ENCODE measurements at places on chromosomes 2 and 18.

GRCh38 chr2:239064891-239065290 lies 217.0 kb downstream of the TWIST2 start:
- no peaks in the 10 kb centered on the region for H3K4me1 ChIP-seq

DNA sequence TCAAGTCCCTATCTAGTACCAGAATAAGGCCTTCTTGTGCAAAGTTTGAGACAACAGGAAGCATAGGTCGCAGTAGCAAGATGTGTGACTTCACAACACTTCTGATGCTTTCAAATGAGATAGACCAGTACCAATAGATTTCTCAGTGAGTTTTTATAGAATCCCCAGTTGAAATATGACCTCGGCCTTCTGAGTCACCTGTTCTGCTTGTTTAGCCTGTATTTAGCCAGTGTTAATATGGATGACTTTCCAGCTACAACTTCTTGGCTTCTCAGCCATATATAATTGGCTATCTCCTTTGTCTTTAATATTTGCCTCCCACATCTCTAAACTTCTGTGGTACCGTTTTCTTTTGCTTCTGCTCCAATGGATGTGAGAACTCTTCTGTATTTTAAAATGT lies 113.8 kb downstream of the KYNU start:
- DNase-seq = no peak
- peaks cover 6% of the 10 kb centered on the region for H3K27me3 ChIP-seq
- H3K4me3 ChIP-seq = no peak overlapping the region
- H3K27ac ChIP-seq = no peak overlapping the region

DNA sequence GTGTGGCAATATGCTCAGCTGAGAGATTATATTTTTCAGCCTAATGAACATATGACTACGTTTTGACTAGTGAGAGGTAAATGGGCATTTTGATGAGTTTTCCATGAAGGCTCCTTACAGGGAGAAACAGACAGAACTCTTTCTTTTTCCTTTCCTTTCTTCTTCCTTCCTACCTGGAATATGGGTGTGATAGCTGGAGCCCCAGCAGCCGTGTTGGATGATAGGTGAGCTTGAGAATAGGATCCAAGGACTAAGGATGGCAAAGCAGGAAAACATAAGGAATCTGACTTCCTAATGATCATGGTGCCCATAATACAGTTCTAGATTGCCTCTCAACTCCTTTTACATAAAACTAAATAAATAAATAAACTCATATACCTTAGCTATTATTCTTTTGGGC lies 124.0 kb downstream of the MAIP1 start:
- H3K27me3 ChIP-seq = peaks cover 4% of the 10 kb centered on the region
- H3K4me1 ChIP-seq = no peaks in the 10 kb centered on the region
- no peaks in the 10 kb centered on the region for H3K36me3 ChIP-seq

GRCh38 chr18:64692826-64693225 lies 543.9 kb upstream of the LINC00305 start:
- DNase-seq = no peak
- H3K27ac ChIP-seq = no peak overlapping the region
- no peaks in the 10 kb centered on the region for H3K4me1 ChIP-seq
- H3K36me3 ChIP-seq = no peaks in the 10 kb centered on the region

- no peak for DNase-seq
- H3K4me3 ChIP-seq = no peak overlapping the region
- peaks cover 29% of the 10 kb centered on the region for H3K4me1 ChIP-seq
- H3K36me3 ChIP-seq = no peaks in the 10 kb centered on the region
- H3K27ac ChIP-seq = no peak overlapping the region
Observed at GRCh38 chr2:84899304-84900204, 5.9 kb upstream of the TMSB10 start.

GRCh38 chr2:239770246-239770639 lies 254.9 kb downstream of the NDUFA10 start:
- H3K36me3 ChIP-seq = no peaks in the 10 kb centered on the region
- no peak for DNase-seq

DNA sequence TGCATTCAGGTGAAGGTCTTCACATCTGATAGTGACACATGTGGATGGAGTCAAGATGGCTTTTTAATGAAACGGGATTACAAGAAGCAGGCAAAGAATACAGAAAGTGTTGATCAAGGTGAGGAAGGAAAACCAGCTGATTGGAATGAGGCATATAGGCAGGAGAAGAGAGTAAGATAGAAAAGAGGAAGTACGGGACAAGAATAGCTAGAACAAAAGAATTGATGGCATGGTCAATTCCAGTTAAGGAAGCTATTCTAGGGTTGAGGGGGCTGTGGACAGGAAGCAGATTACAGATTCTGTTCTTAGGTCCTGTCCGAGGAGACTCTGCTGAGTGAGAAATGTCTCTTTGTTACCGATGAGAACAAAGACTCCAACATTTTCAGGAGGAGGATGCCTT lies 13.2 kb upstream of the NCK2 start:
- peaks cover 7% of the 10 kb centered on the region for H3K4me1 ChIP-seq
- no peaks in the 10 kb centered on the region for H3K36me3 ChIP-seq
- no peaks in the 10 kb centered on the region for H3K27me3 ChIP-seq
- no peak for DNase-seq
- no peak overlapping the region for H3K27ac ChIP-seq

DNA sequence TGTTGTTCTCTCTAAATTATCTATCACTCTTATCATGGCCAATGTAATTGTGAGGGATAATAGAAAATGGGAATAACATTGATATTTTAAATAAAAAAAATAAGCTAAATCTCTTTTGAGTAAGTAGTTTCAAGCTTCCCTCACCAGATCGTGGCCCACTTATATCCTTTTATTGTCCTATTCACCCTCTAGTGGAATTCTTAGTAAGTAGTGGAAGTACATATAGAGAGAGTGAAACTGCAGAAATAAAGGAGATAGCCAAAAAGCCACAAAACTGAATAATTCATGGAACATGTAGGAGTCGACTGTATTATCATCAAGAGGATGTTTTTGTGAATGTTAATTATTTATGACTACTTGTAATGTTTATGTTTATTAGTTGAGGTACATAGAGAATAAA lies 66.1 kb upstream of the DTNA start:
- H3K4me3 ChIP-seq = no peak overlapping the region
- no peaks in the 10 kb centered on the region for H3K36me3 ChIP-seq
- H3K27ac ChIP-seq = no peak overlapping the region
- DNase-seq = no peak

GRCh38 chr2:95208106-95208505 lies 785 bp downstream of the ZNF892 start:
- peak overlapping the region; percentile 87 for H3K4me3 ChIP-seq
- H3K27ac ChIP-seq = peak overlapping the region; percentile 86
- peaks cover 38% of the 10 kb centered on the region for H3K4me1 ChIP-seq
- no peak for DNase-seq

DNA sequence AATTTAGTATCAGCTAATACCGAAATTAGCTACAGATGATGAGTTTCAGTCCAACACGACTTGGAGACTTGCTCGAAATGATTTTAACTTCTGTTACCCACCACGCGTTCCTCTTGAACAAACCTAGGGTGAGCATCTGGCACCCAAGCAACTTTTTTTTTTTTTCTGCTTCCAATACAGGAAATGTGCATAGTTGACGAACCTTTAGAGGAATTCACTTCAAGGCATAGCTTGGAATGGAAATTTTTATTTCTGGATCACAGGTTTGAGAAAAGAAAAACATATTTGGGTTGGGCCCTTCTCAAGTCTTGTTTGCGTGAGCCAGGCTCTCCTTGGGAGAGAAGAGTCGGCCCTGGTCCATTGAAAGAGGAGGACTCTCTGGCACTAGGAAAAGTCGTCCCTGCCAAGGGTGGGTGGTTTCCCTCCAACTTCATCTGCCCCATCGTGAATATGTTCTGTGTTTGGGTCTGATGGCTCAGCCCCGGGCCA lies 37.4 kb upstream of the RPL31 start:
- H3K27ac ChIP-seq = no peak overlapping the region
- H3K27me3 ChIP-seq = no peaks in the 10 kb centered on the region
- H3K4me3 ChIP-seq = no peak overlapping the region
- no peak for DNase-seq
- H3K4me1 ChIP-seq = no peaks in the 10 kb centered on the region
- no peaks in the 10 kb centered on the region for H3K36me3 ChIP-seq

GRCh38 chr2:162092658-162093556 lies 18.9 kb upstream of the DPP4 start:
- no peaks in the 10 kb centered on the region for H3K27me3 ChIP-seq
- H3K4me3 ChIP-seq = no peak overlapping the region

DNA sequence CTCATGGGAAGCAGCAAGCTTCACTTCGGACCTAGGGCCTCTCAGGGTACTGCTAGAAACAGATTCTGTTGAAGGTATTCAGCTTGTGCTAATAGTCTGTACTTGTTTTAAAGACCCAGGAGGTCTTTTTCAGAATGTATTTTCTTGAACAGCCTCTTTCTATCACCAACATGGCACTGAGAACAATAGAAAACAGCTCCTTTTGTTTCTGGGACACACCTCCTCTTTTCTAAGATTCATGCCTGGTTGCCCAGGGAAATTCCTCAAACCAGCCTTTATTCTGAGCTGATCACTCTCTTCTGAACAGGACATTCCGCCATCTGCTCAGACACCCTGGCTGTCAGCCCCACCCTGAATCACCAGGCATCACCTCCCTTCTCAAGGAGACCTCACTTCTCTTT lies 389.6 kb downstream of the TGIF1 start:
- H3K27ac ChIP-seq = no peak overlapping the region
- no peaks in the 10 kb centered on the region for H3K36me3 ChIP-seq
- H3K4me3 ChIP-seq = no peak overlapping the region
- no peaks in the 10 kb centered on the region for H3K4me1 ChIP-seq

GRCh38 chr2:41736105-41736567 lies 311.7 kb upstream of the PKDCC start:
- no peak overlapping the region for H3K4me3 ChIP-seq
- H3K27ac ChIP-seq = no peak overlapping the region
- H3K27me3 ChIP-seq = no peaks in the 10 kb centered on the region
- no peak for DNase-seq

- no peaks in the 10 kb centered on the region for H3K4me1 ChIP-seq
- no peak overlapping the region for H3K27ac ChIP-seq
- DNase-seq = no peak
Observed at GRCh38 chr18:37598966-37599896, 33.6 kb upstream of the CELF4 start.

DNA sequence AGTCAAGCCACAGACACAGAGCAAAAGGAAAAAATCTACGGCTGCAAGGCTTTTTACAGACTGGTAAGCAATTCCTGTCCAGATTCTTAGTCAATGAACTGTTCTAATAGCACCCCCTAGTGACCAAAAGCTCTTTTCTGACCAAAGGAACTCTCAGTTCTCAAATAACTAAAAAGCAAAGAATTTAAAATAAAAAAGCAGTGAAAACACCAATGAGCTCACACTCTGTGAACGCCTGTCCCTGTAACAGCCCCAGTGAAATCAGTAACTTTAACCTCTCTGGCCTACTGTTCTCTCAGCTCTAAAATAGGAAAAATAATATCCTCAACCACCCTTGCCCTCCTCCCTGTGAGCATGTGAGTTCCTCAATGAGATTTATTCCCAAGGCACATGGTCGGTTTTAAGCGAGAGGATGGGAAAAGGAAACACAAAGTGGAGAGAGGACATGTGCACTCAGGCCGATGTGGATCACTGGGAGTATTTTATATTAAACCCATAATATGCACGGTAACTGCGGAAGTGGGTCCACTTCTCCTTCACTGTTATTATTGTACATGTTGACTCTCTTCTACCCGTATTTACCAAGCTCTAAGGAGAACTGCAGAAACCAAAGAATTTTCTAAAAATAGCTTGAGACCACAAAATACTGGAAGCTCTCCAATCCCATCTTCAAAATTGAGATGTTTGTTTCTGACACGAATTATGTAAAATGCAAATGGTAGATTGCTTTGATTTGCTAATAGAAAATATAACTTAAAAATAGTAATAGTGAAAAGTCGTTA lies 128.5 kb downstream of the STK39 start:
- no peaks in the 10 kb centered on the region for H3K27me3 ChIP-seq
- no peak overlapping the region for H3K27ac ChIP-seq
- DNase-seq = peak; percentile 15
- no peak overlapping the region for H3K4me3 ChIP-seq

- DNase-seq = peak; percentile 23
- H3K4me3 ChIP-seq = no peak overlapping the region
- no peaks in the 10 kb centered on the region for H3K4me1 ChIP-seq
- H3K27ac ChIP-seq = no peak overlapping the region
Observed at GRCh38 chr2:25664183-25664964, 9.0 kb downstream of the DTNB start.

DNA sequence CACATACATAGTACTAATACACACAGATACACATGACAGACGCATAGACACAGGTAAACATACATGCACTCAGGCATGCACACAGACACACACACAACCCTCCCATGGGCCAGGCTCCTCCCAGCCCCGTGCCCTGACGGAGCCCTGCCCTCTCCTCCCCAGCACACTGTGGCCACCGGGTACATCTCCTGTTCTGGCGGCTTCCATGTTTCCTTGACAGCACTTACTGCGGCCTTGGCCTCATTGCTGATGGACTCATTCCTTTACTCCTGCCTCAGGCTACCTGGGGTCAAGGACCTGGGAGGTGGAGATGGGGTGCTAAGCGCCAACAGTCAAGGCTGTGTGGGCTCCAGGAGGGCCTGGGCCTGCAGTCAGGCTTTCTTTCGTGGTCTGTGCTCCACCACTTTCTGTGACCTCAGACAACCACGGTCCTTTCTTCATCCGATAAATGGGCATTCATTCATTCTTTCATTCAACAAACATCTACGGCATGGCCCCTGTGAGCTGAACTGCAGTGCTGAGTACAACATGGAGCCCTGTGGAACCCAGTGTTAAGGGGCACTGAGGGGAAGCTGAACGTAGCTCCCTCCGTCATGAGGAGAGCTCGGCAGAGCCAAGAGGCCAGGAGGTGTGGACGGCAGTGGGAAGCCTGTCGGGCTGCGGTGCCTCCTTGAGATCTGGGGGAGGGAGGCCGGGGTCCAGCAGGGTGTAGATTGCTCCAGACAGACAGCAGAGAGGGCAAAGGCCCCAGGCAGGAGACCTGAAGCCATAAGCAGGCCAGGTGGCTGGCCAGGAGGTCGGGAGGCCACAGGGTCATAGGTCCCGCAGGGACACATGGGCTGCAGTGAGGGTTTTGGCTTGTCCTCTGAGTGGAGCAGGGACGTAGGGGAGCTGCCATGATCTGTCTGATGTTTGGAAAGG lies 190.4 kb upstream of the HDAC4 start:
- DNase-seq = no peak
- H3K4me1 ChIP-seq = peaks cover 26% of the 10 kb centered on the region
- no peak overlapping the region for H3K4me3 ChIP-seq
- H3K36me3 ChIP-seq = no peaks in the 10 kb centered on the region
- H3K27ac ChIP-seq = no peak overlapping the region

DNA sequence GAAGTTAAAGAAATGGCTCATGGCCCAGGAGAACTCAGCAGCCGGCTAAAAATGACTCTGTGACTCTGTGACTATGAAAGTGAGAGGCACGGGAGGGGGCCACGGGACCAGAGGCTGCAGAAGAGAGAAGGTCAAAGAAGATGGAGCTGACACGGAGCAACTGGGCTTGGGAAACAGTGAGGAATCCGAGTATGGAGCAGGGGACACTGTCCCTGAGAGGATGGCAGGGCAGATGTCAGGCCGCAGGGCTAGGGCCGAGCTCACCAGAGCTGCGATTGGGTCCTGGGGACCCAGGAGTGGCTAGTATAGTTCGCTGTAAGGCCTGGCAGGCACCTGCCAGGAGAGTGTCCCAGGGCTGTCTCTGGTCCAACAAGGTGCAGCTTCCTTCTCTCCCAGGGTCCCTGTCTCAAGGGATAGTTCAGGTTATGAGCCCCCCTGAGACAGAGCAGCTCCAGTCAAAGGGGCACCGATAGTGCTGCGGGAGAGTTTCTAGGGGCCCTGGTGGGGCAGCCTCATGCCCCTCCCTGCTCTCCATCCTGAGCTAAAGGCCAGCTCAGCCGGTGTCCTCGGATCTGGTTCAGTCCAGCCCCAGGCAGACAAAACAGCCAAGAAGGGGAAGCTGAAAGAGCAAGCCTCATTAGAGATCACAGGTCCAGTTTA lies 42.7 kb downstream of the CIB4 start:
- no peaks in the 10 kb centered on the region for H3K4me1 ChIP-seq
- peaks cover 5% of the 10 kb centered on the region for H3K27me3 ChIP-seq
- no peak for DNase-seq

Data from DND-41 (cell line).